ENCODE measurements at places on chromosomes 2 and 18. TPM values are rescaled to one million over a fixed set of nuclear protein-coding genes. Genes with fewer than 3 reads are reported as not detected.

GRCh38 chr2:95505222-95505621 is 20.7 kb upstream of the TRIM43B start:
- DNase-seq: no peak

- DNase-seq: no peak
These were observed 24.0 kb downstream of the WIPF1 start for GRCh38 chr2:174573621-174574081.

- no peak for DNase-seq
These were observed 123.4 kb downstream of the GULP1 start for GRCh38 chr2:188414869-188415753.

- no peak for DNase-seq
These were observed 83.8 kb downstream of the NPAS2 start for GRCh38 chr2:100903534-100904258.

GRCh38 chr2:226208726-226209125 is 590.9 kb downstream of the IRS1 start:
- DNase-seq: no peak

Gene IL18RAP
- 6.8 TPM for total RNA-seq

Gene MC2R
- total RNA-seq: not detected

Gene HEATR5B
- total RNA-seq: 15.3 TPM

Gene SERPINB4
- total RNA-seq: not detected

DNA sequence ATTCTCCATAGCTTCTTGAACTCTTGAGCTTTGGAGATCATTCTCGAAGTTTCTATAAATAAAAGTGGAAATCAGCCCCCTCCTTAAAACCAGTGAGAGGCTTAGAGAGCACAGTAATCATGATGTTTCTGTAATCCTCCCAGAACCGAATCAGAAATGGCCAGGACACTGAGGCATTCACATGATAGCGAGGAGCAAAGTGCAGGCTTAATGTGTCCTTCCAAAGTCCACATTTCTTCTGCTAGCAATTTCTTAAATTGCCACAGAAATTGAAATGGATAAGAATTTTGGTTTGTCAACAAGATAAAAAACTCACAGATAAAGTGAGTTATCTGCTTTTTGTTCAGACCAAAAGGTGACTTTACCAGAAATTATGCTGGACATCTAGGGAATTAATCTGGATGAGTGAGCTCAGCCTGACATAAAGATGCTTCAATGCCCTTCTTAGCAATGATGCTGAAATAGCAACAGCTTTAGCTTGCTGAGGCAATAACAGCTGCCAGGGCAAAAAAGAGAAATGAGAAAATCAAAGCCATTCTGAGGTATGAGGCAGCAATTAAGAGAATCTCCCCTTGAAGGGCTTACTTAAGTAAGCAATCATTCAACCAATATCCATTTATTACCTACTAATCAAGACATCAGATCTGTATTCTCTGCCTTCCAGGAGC is 82.4 kb upstream of the PHLPP1 start:
- DNase-seq: no peak

- no peak for DNase-seq
These were observed 91.5 kb downstream of the ACTR2 start for GRCh38 chr2:65319072-65319673.

GRCh38 chr18:32255570-32255969 is 65.7 kb downstream of the MEP1B start:
- no peak for DNase-seq

DNA sequence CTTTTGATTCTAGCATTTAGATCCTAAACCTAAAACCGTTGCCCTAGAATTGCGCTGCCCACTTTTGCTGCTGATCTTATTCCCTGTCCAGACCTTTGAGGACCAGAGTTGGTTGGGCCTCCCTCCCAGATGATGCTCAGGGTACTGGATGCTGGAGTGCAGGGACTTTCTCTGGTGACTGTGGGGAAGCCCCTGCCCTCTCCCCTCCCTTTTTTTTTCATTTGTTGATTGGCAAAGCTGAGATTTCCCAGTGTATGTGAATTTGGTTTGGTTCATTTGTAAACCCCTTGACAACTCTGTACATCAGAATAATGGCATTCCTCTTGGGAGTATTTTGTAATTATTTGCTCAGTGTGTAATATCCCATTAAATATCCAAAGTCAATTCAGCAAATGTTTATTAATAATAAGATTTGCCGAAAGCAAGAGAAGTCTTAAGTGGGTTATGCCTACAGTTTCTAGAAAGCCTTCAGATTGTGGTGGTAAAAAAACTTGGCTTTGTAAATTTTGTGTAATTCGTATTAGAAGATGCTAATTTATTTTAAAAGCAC is 28.3 kb downstream of the RAB31 start:
- no peak for DNase-seq

Gene ASB18
- not detected for total RNA-seq

Data from activated T-helper 2 cell treated with anti-CD3 and anti-CD28 coated beads, Interferon-gamma antibody, Interleukin-2, Interleukin-4, amounts not matched to agents 10 μg/mL and 5 μg/mL and 100 μg/mL, durations not matched to agents 14 hours and 24 hours and 36 hours (primary cell).